ENCODE measurements at places on chromosomes 2 and 18.

GRCh38 chr2:7685342-7686015 is 768.3 kb downstream of the RNF144A start:
- DNase-seq = peak; percentile 81

- DNase-seq = no peak
Observed at GRCh38 chr2:231371430-231372054, 24.0 kb upstream of the B3GNT7 start.

DNA sequence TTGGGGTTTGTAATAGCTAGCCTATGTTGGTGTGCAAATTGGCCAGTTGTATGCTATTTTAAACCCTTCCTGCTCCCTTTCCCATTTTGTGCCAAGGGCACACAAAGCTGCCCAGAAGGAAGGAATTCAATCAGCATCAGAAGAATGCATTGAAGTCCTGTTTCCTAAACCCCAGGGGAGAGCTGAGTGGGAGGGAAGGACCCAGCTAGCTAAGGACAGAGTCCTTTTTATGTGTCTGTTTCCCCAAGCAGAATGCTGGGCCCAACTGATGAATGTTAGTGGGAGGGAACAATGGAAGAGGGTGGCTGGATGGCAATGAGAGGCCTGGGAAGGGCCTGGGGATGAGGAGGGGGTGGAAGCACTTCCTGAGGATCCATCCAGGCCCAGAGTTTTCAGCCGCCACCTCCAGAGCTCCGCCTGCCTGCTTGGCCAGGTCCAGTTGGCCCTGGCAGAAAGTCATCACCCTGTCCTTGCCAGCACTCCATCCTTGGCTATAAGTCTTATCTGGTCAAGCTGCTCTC is 32.7 kb downstream of the MEX3C start:
- no peak for DNase-seq

- DNase-seq = no peak
Observed at GRCh38 chr2:124646166-124646815, 621.2 kb downstream of the CNTNAP5 start.

- no peak for DNase-seq
Observed at GRCh38 chr18:58800582-58800981, 64.1 kb upstream of the ZNF532 start.

- no peak for DNase-seq
Observed at GRCh38 chr2:165863810-165864261, 69.8 kb upstream of the GALNT3 start.

GRCh38 chr18:69961718-69962117 is 14.0 kb upstream of the CD226 start:
- no peak for DNase-seq

DNA sequence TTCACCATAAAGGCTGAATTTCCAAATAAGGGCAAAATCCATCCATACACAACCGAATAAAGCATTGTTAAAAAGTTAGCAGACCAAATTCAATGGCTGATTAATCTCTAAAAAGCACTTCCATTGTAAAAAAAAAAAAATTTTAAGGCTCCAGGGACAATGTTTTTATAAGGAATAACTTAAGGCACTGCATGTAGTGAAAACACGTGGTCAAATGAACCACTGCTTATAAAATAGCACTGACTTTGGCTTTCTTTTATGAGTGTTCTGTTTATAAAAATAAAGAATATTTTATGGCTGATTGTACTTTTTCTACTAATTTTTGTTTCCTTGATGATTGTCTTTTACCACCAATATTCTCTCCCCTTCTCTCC is 409.3 kb upstream of the KCNH7 start:
- no peak for DNase-seq

DNA sequence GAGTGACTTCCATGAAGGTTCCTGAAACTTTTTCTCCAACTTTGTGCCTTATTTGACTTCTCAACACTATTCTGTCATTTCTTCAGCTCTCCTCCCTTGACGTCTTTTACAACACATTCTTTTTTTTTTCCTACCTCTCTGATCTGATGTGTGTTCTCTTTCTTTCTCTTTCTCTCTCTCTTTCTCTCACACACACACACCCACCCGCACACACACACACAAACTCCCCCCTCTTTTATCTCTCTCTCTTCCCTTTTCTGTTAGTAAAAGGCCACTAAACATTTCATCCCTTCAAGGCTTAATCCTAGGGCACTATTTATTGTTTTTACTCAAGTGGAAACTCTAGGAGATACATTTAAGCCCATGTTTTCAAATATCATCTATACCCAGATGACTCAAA is 107.8 kb upstream of the CNTNAP5 start:
- DNase-seq = no peak

DNA sequence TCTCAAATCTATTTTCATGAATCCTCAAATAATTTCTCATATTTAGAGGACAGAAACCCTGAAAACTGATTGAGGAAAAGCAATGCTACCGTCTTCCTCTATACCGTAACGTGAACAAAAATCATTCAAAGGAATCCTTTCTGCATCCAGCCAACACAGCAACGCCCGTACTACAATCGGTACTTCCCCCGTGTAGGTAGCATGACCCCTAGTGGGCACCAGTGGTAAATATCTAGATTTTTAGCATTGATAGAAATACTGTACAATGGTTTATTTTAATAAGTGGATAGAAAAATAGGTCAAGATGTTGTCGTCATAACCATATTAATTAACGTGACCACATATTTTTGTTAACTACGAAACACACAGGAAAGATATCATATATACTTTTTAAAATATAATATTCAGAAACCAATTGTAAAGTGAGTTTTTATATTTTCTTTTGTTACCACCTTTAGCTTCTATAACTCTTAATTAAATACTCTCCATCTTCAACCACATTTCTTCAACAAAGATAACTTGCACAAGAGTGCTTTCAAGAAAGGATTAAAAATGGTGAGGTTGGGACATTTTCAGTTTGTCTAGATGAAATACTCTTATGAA is 194.1 kb downstream of the SS18 start:
- DNase-seq = peak; percentile 44

DNA sequence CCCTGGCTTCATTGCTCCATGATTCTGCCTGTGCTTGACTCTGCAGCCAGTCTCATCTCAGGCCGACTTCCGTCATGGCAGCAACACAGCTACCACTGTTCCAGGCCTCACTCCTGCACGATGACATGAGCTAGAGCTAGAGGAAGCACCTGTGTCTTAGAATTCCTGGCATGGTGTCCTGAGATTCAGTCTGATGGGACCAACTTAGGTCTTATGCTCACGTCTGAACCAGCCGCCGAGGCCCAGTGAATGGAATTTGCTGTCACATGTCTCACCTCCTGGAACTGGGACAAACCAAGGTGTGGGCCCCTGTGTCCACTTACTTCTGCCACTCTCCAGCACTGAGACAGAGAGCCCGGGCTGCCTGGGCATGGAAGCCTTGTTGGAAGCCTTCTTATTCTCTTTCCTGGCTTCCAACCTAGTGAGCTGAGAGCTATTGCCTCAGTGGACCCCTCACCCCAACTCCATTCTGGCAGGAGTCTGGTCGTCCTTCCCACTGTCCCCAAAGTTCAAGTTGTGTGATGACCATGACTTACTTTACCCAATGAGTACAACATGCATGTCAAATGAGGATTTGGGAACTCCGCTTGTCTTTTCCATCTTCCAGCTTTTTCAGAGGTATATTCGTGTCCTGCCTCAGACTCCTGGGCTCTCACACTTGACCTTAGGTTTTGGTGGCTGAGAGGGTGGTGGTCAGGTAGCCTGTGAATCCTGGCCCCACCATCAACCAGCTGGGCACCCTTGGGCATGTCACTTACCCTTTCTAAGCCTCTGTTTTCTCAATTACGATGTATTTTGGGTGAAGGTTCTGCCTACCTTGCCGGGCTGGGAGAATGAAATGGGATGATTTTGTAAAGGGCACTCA is 39.1 kb upstream of the HS6ST1 start:
- no peak for DNase-seq

GRCh38 chr2:32235315-32235714 is 29.4 kb downstream of the NLRC4 start:
- DNase-seq = no peak

GRCh38 chr18:24989760-24990593 is 362.0 kb downstream of the ZNF521 start:
- no peak for DNase-seq

DNA sequence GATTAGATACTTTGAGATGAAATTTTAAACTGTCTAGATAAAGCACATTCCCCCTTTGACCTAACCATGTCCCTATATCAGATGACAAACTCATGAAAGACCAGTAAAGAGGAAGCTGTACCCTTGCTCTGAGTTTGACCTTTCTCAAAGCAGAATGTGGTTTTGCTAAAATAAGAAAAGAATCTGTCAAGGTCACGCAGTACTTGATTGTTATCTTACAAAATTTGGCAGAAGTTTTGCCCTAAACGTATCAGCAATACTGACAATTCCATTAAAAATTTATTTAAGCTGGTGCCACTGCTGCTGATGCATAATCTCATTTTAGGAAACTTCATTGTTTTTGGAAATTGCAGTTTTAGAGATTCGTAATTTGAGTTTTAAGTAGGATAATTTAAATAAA is 31.2 kb upstream of the GALM start:
- DNase-seq = no peak

- DNase-seq = peak; percentile 25
Observed at GRCh38 chr2:71876542-71877451, 270.9 kb downstream of the CYP26B1 start.

- peak; percentile 80 for DNase-seq
Observed at GRCh38 chr2:231696004-231696367, 12.3 kb upstream of the PTMA start.

DNA sequence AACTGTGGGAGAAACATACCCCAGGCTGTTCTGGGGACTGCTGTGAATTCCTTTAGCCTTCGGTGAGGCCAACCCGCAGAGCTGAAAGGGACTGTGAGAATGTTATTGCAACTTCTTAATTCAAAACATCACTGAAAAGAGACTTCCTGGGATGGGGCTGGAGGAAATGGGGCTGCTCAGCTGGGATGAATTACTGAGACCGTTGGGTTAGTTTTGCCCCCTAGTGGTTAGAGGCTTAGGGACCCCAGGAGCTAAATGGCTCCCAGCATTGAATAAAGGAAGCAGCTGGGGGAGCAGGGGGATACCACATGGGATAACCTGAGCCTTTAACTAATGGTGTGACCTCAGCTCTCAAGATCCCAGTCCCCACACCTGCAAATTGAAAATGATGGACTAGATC is 941.1 kb upstream of the FANCL start:
- no peak for DNase-seq

DNA sequence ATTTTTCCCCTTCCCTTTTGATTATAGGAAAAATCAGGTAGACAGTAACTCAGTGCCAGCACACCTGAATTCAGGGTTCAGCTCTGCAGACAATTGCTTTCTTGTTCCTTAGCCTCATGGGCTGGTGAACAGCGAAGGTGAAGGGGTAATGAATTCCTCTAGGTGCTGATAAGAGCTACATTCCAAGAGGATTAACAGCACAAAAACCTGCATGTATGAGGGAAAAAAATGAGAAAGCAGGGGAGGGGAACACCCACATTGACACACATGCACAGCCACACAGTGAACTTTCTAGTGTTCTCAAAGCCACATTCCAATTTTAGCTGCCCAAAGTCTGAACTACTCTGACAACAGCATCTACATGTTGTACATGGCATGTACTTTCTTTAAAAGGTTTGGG is 46.1 kb downstream of the SPATS2L start:
- peak; percentile 9 for DNase-seq

DNA sequence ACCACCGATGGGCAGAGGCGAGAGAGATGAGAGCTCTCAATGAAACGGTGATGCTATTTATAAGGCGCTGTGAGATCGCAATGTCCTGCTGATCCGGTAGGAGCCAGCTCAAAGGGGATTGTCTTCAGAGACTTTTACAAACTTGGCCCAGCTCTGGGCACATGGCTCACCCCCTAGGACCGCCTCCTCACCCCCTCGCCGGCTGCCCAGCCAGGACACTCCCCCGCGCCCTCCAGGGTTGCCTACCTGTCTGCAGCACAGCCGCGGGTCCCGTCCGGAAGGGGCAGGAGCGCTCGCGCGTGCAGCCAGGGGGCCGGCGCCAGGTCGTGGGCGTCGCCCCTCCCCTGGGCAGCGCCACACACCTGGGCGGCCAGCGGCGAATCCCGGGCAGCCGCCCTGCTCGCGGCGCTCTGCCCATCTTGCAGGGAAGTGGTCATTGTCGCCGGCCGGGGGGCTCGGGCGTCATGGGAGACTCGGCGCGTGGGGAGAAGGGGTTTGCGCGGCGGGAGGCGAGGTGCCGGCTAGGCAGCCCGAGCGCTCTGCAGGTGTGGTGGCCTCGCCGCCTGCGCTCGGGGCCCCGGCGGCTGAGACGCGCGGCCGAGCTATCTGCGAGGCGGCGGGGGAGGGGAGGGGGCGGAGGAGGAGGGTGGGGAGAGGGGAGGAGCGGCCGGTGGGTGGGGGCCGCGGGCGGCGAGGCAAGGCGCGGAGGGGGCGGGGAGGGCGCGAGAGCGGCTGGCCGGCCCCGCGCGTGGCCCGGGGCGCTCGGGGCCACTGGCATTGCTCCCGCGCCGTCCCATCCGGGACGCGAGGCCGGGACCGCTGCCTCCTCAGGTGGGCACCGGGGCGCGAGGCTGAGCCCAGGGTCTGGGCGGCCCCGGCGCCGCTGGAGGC is at the start of gene GRB14:
Gene GRB14, minus strand, starts transcription at position 610 of the 891 bp plus-strand sequence. Its CDS starts 173 bp downstream, at position 437.
- DNase-seq = no peak

- no peak for DNase-seq
Observed at GRCh38 chr2:152499331-152499816, 164.4 kb downstream of the FMNL2 start.

DNA sequence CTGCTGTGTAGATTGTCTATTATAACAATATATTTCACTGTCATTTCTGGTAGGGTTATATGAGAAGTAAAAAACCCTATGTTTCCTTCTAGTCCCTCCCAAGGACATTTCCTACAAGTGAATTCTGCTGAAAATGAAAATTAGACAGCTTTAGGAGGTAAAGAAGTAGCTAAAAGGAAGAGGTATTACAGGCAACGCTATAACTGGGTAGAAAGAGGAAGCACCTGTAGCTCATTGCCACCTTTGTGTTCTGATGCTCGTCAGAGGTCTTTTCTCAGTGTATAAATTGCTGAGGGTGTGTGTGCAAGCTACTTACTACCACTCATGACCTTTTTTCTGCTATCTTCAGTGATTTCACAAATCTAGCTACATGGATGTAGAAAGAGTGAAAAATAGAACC is 1.4 kb downstream of the DNAJC10 start:
- DNase-seq = no peak

GRCh38 chr2:953975-954686 is 3.5 kb downstream of the SNTG2 start:
- peak; percentile 48 for DNase-seq

DNA sequence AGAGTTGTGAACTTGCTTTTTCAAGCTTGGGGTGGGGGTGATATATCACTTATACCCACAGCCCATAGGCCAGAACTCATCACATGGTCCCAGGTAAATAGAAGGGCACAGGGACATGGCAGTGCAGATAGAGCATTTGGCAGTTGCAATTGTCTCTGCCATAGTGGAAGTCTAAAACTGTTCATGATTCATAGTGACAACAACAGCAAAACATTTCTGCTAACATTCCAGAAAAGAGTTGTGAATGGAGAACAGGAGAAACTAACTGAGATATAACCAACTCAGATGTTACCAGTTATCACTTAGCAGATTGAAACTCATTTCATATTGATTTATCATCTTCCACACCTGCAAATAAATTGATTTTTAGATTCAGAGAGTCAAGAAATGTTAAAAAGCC is 278.6 kb upstream of the KYNU start:
- no peak for DNase-seq
